ENCODE measurements at places on chromosomes 13 and 19. TPM values are rescaled to one million over a fixed set of nuclear protein-coding genes. Genes with fewer than 3 reads are reported as not detected.

DNA sequence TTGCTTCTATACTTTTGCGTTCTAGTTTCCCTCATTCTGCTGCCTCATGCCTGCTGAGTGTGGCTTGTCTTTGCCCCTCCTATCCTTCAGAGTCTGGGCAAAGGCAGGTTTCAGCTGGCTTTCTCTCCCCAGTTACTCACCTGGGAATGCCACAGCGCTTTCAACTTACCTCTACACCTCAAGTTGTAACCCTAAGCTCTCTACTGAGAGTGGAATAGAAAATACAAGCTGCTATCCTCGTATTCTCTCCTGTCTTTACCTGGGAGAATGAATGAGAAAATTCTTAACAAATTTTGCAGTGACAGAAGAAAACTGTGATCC, 316.3 kb upstream of the KLF12 start:
- no peak for ATAC-seq

DNA sequence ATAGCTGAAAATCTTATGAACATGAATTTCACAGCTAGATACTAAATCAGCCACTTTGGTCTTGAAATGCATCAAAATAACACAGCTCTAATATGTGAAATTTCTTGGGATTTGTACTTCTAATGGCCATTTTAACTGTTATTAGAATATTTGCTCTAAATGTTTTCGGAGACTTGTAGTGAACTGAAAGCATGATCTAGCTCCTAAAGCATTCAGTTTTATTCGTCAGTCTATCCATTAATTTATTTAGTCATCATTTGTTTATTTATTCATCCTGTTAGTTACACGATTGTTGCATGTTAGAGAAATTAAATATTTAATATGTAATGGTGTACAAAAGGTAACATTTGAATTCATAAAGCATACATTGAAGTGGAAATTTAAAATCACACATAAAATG, 1132.7 kb downstream of the SLITRK1 start:
- ATAC-seq = no peak

- ATAC-seq = no peak
Measured at GRCh38 chr13:60210510-60211330, 47.0 kb upstream of the DIAPH3 start.

SERPINE3 gene
- not detected for total RNA-seq

DNA sequence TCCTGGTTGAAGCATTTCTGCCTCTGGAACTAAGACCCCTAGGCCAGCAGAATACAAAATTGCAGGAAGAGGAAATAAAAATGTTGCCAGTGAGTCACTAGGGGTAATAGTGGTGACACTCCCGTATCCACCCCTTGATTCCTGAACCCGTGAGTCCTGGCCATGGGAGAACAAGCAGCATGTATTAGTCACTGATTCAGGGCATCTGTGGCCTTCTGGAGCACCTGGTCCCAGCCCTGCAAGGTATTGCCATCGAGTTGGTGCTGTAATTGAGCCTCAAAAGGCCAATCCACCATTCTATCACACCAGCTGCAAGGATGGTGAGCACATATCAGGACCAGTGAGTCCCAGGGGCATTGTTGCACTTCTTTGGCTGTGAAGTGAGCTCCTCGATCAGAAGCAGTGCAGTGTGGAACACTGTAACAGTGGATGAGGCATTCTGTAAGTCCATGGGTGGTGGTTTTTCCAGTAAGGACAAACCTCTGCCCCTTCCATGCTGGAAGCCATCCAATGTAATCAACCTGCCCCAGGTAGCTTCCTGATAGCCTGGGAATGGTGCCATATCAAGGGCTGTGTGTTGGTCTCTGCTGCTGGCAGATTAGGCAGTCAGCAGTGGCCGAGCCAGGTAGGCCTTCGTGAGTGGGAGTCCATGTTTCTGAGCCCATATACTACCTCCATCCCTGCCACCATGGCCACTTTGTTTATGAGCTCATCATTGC, 39.6 kb downstream of the C1QTNF9 start:
- no peak for ATAC-seq

GRCh38 chr19:5908773-5909442, 4.2 kb downstream of the VMAC start:
- ATAC-seq = no peak

KL gene
- 1.7 TPM for total RNA-seq

DNA sequence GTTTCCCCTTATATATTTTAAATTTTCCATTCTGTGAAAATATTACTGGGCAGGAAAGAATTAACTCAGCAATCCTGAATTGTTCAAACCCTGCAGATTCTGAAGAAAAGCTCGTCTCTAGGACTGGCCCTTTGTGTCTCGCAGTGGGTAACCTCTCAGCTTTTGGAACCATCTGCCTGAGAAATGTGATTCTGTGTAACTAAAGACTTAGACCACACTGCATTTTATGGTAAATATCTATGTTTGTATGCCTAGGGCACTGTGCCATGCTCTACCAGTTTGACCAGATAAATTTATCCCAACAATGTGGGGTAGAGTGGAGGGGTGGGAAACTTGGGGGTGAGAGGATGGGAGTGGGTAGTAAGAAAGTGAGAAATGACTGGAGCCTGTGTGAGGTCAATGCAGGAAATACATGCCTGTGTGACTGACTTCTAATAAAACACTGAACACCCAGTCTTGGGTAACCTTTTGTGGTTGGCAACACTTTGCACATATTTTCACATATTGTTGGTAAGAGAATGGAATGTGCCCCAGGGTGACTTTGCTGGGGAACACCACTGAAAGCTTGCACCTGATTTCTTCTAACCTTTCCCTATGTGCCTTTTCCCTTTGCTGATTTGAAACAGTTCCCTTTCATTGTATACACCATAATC, 1181.9 kb downstream of the OLFM4 start:
- ATAC-seq = no peak

NDUFA3 gene
- total RNA-seq = 23.8 TPM

KLK4 gene
- not detected for total RNA-seq

DNA sequence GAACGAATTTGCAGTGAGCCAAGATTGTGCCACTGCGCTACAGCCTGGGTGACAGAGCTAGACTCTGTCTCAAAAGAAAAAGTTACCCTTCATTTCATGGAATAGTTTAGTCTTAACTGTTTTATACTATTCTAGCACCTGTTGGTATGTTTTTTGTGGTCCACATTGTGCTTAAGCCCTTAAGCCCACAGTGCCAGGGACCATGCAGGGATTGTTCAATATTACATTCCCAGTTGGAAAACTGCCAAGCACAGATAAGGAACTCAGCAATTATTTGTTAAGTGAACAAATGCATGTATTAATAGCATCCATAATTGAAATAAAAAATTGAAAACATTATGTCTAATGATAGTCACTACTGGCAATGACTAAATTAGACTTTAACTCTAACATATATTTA, 193.5 kb downstream of the PCDH17 start:
- ATAC-seq = no peak

- ATAC-seq = no peak
Measured at GRCh38 chr19:30064348-30064699, 122.3 kb downstream of the URI1 start.

ZNF543 gene
- 9.5 TPM for total RNA-seq

DNA sequence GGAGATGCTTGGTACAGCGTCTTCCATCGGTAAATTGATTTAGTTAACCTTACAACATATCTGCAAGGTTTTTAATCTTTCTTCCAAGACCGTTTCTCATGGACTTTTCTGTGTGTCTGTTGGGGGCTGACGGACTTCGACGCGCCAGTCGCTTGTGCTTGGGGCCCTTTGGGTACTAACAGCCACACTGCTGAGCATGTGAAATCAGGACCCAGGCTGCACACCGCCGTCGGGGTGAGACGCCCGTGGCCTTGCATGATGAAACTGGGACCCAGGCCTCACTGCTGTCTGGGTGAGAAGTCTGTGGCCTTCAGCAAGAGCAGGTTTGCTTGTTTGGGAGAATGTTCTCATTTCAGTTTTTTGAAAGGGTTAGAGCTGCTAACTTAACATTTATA, 9.8 kb downstream of the ATP4B start:
- no peak for ATAC-seq

DNA sequence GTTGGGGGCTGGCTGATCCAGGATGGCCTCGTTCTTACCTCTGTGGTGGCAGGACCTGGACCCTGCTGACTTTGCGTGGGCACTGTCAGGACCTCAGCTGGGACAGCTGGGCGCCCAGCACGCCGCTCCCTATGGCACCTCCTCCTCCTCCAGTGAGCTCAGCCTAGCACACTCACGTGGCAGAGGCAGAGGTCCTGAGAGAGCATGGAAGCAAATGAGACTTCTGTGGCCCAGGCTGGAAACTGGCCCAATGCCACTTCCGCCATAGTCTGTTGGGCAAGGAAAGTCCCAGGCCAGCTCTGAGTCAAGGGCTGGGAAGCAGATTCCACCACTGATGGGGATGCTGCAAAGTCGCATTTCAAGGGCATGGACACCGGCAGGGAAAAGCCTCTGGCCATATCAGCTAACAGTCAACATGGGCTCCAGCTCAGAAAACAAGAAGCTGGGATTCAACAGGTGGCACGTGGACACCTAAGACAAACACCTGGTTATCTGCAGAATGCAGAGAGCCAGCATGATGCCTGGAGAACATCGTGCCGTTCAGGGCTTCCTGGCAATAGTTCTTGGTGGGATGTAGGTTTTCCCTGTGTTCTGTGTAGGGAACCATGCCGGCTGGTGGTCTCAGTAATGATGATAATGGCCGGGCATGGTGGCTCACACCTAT, 16.7 kb downstream of the MYBPC2 start:
- no peak for ATAC-seq

PHF11 gene
- total RNA-seq = 33.1 TPM

GRCh38 chr13:47413112-47413511, 516.3 kb upstream of the HTR2A start:
- ATAC-seq = no peak

ZNF534 gene
- total RNA-seq = 0.31 TPM

GRCh38 chr13:33227927-33228647, 57.5 kb downstream of the STARD13 start:
- no peak for ATAC-seq

ZNF443 gene
- 9.2 TPM for total RNA-seq

DNA sequence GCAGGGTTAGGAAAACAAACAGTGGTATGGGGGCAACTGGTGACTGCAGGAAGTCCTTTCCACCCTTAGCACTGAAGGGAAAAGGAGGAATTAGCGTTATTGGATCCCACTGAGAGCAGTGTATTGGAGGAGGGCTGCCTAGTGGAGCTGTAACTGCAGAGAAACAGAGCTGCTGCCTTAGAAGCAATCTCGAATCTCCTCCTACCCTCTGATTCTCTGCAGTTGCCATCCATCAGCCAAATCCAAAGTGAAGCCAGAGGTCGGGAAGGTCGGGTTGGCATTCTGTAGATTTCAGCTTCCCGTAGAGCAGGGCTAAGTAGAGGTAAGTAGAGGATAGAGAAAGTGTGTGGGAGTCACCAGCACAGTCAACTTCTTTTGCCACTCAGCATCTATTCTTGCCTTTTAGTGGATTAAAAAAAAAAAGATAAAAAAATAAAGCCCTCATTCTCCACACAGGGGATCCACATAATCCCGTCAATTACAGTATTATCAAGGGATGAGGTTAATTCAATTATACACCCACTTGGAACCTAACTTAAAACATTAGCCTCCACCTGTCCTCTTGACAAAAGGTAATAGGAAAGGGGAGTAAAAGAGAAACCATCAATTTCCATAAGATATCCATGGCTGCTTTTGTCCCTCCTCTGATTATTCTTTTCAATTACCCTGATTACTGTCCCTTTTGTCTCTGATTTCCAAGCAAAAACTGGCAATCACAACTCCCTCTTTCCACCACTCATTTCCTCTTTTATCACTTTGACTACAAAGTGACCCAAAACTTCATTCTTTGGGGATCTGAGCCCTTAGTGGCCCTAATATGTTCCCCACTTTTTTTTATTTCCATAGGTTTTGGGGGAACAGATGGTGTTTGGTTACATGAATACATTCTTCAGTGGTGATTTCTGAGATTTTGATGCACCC, 234.7 kb downstream of the RBM26 start:
- ATAC-seq = no peak

DNA sequence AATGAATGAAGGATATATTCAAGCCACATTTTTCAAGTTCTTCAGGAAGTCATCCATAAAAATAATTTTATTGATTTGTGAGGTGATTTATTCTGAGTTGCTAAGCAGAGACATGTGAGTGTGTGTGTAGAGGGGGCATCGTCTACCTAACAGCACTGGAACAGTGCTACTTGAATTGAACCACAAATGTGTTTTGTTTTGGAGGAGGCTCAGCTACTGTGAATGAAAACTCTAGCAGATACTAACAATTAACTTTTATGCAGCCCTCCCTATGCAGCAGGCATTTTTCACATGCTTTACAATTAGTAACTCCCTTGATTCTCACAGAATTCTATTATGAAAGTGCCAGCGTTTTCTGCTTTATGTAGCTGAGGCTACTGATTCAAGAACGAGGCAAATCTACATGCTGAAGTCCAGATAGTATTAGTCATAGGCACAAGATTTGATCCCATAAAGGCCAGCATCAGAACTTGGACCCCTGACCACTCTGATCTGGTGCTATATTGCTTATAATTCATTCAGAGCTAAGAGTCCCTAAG, 103.7 kb downstream of the MYO16 start:
- ATAC-seq = no peak

GRCh38 chr19:49779731-49780555, 13.1 kb downstream of the AP2A1 start:
- no peak for ATAC-seq

SYCN gene
- not detected for total RNA-seq

DNA sequence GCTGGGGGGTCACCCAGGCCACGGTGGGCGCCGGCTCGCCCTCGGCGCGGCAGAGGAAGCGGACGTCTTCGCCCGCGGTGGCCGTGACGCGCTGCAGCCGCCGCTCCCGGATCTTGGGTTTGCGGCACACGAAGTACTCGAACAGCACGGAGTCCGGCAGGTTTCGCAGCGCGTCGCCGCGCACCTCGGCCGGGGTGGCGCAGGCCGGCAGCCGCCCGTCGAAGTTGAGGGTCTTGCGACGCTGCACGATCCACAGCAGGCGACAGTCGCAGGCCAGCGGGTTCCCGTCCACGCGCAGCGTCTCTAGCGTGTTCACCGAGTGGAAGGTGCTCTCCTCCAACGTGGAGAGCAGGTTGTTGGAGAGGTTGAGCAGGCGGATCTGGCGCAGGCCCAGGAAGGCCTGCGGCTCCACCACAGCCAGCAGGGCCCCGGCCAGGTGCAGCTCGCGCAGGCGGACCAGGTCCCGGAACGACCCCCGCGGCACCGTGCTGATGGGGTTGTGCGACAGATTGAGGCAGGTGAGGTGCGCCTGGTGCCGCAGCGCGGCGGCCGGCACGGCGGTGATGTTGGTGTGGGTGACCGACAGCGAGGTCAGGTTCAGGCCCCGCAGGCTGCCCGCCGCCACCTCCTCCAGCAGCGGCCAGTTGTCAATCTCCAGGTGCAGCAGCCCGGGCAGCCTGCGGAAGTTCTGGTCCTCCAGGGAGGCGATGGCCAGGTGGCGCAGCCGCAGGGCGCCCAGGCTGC, 8.6 kb upstream of the PEAK3 start:
- ATAC-seq = no peak

- no peak for ATAC-seq
Measured at GRCh38 chr13:78659732-78660494, 958 bp upstream of the OBI1 start.

DNA sequence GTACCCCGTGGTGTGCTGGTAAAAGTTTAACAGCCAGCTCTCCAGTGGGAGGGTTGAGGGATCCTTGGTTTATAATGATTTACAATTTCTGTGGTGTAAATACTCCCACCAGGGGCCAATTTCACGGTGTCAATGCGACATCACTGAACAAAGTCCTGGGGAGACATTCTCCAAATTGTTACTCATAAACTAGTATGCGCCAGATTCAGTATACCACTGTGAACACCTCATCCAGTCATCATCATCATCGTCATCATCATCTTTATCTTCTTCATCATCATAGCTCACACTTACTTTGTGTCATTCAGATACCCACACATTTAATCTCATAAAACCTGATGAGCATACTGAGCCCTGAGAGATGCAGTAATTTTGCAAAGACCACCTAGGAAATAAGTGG, 17.2 kb upstream of the TNFSF14 start:
- ATAC-seq = no peak
